ENCODE measurements at places on chromosomes 11 and 22.

DNA sequence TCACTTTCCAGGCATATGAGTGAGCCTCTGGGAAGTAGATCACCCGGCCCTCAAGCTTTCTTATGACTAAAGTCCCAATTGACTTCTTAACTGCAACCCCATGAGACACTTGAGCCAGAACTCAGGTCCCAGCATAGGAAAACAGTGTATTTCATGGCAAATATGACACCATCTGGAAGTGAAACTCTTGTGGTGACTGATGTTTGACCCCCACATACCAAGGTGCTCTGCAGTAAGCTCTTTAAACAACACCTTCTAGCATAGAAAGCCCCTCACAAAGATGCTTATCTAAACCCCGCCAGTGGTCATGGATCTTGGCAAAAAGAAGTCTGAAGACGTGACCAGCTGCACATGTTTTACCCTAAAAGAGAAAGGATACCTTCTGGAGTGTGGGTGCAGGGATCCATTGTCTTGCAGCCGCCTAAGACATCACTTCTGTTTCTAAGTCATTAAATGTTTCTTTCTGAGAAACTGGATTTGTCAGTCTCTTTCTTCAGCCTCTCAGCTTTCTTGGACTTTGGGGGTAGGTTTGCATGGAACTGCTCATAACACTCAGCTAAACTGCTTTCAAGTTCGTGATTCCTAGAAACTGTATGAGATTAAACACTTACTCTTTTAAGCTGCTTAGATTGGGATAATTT is 7.4 kb upstream of the PELI3 start:
- DNase-seq = no peak

GRCh38 chr22:46936378-46936903 is 174.0 kb downstream of the TBC1D22A start:
- no peak for DNase-seq

DNA sequence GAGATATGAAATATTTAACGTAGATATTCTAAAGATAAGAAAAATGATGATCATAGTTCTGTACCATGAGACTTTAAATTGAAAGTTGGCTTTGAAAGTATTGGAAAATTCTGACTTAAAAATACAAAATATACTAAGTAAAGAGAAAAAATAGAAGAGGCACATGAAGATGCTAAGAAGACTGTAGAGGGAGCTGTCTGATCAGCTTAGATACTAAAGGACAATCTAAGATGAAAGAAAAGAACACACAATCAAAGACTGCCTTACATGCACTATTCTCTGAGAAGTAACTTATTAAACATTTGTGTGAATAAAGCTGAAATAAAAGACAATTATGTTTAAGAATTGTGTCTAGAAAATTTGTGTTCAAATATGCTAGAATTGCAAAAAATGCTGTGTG is 55.1 kb downstream of the RBMXL2 start:
- no peak for DNase-seq

DNA sequence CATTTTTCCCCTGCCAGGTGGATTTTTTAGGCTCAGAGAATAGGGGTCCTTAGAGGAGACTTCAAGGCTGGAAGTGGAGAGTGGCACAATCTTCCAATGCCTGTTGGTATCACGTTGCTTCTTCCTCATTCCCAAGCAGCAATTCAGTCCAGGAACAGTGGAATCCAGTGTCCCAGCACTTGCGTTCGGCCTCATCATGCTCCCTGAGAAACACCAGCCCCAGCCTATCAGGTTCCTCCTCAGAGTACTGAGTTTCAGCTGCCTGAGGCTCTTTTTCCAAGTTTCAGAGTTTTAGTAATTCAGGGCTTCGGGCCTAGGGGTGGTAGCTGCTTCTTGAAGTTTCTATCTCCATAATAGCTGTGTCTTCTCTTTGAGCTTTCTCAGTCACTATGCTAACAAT is 31.9 kb upstream of the NRGN start:
- no peak for DNase-seq

GRCh38 chr11:106974831-106975230 is 43.4 kb downstream of the GUCY1A2 start:
- no peak for DNase-seq

DNA sequence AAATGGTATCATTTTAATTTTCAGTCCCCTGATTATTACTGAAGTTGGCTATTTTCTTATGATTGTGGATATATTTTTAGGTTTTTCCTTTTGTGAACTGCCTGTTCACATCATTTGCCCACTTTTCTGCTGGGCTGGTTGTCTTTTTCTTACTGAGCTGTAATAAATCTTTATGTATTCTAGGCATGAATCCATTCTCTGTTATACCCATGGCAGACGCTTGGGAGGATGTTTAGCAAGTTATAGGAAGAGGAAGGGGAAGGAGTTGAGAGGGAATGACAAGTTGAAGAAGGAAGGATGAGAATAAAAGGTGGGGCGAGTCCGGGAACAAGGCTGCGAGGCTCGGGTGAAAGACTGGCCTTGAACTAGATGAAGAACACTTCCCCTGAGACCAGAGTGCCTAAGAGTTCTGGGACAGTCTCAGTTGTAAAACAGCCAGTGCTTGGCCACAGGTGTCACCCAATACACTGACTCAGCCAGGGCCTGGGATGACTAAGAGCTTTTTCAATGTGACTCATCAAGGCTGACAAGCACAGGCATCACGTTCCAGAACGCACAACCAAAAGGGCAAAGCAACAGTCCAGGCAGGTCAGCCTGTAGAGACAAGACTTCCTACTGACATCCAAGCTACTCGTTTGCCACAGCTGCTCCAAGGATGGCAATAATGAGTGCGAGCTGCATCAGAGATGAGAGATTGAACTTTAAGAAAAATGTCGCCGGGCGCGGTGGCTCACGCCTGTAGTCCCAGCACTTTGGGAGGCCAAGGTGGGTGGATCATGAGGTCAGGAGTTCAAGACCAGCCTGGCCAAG is 35.2 kb downstream of the LRFN4 start:
- peak; percentile 64 for DNase-seq

DNA sequence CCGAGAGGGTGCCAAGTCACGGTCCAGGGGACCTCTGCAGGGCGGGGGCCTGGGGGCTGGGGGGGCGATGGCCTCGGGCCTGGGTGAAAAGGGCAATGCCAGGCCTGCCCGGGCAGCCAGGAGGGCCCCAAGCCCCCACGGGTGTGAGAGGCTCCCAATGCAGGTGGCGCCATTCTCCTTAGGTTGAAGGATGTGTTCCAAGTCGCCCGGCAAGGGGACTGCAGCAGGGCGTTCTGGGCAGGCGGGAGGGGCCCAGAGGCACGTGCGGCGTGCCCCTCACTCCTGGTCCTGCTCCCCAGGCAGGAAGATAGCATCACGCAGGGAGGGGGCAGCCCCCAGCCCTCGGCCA is 730 bp upstream of the TNNI2 start:
- no peak for DNase-seq

DNA sequence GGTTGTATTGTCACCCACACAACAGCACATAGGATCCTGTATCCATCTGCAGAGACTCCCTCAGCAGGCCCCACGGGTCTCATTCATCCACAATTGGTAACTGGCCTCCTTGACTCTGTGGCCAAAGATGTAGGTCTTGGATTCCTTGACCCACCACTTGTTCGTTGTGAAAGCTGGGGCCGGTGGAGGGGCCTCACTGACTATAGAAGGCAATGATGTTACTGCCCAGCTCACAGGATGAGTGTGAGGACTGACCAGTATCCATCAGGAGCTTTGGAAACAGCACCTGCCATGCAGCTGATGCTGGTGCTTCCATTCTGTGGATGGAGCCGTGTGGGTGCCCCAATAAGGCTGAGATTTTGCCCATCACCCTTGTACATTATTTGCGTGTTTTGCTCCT is 615.7 kb downstream of the BRD1 start:
- no peak for DNase-seq

DNA sequence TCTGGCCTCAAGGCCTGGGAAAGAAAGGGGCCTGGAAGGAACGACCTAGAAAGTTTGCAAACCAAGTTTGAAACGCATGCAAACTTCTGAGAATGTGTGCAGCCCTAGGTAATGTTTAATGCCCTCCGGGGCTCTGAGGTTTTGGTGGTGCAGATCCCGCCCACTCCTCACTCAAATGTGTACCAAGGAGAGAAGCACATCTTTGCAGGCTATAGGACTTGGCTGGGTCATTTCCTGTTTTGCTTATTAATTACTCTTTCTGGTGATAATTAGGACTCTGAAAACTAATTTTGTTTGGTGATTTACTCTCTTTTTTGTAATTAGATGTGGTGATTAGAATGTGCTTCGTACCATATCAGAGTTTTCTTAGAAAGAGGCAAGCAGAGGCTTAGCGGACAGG is 625.9 kb upstream of the CADM1 start:
- no peak for DNase-seq

DNA sequence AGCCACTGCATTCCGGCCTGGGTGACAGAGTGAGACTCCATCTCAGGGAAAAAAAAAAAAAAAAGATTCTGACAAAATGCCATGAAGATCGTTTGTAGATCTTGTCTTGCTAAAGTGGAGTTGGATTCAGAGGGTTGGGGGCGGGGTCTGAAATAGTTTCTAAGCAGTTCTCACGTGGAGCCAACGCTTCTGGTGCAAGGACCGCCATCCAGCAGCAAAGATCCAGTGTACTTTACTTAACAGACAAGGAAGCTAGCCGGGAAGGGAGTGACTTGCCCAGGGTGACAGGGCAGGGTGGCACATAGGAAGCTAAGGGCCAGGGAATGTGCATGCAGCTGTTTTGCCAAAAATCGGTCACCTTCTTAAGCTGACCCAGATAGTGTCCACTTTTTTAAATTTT is 27.4 kb downstream of the APOL1 start:
- DNase-seq = no peak

DNA sequence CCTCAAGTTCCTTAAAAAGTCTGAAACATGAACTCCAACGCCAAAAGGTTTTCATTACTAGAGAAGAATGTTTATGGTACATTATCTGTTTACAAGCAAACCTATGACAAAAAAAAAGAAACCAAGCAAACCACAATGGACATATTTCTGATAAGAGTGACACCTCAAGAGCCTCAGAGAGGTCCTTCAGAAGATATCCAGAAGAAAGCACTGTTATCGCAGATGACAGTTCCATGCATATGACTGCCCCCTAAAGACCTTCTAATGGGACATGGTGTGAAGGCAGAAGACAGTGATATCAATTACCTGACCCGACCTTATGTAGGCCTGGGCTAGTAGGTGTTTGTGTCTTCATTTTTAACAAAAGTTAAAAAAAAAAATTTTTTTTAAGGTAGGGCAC is 3.1 kb downstream of the HDHD5 start:
- no peak for DNase-seq

GRCh38 chr11:35057926-35058668 is 80.9 kb upstream of the CD44 start:
- DNase-seq = no peak

GRCh38 chr22:28988457-28988856 is 73.2 kb downstream of the C22orf31 start:
- DNase-seq = no peak

DNA sequence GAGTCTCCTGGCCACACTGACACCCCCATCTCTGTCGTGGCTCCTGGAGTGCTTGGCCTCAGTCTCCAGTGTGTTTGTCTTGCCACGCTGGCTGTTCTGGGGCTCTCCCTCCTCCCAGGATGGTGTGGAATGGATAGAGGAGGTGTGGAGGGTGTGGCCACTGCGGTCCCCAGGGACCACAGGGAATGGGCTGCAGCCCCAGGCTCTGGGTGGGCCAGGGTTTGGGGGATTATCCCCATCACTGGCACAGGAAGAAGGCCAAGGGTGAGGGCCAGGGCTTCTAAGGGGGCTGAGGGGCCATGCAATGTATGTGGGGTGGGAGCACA is 8.1 kb downstream of the GNAZ start:
- DNase-seq = no peak

DNA sequence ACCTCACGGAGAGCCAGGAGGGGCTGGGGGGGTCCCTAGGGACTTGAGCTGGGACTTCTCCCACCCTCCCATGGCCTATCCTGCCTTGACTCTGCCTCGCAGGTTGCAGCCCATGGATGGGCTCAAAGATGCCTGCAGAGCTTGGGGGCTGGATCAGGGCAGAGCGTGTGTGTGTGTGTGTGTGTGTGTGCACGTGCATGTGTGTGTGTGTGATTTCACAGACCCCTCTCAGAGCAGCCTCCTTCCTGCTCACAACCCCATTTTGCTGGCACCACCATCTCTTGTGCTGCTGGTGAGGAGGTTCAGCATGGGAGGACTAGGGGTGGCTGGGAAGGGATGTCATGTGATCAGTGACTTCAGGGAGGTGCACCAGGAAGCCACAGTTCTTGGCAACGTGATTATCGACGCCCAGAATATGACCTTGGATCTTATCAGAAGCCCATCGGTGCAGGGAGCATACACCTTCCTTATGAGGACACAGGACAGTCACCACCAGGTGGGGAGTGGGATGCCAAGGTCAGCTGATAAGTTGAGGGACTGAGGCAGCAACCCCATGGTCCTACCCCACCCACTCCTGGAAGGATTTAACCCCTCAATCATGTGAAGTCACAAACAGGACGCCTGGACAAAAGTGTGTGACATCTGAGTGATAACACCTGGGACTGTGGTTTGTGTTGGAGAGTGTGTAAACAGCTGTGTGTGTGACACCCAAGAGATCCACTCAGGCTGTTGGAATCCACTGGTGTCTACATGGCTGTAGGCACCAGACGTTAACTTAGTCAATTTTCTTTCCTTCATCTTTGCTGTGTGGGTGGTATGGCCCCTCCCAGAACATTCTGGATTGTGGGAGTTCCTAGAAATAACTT is 1.8 kb upstream of the NAALADL1 start:
- DNase-seq = no peak

DNA sequence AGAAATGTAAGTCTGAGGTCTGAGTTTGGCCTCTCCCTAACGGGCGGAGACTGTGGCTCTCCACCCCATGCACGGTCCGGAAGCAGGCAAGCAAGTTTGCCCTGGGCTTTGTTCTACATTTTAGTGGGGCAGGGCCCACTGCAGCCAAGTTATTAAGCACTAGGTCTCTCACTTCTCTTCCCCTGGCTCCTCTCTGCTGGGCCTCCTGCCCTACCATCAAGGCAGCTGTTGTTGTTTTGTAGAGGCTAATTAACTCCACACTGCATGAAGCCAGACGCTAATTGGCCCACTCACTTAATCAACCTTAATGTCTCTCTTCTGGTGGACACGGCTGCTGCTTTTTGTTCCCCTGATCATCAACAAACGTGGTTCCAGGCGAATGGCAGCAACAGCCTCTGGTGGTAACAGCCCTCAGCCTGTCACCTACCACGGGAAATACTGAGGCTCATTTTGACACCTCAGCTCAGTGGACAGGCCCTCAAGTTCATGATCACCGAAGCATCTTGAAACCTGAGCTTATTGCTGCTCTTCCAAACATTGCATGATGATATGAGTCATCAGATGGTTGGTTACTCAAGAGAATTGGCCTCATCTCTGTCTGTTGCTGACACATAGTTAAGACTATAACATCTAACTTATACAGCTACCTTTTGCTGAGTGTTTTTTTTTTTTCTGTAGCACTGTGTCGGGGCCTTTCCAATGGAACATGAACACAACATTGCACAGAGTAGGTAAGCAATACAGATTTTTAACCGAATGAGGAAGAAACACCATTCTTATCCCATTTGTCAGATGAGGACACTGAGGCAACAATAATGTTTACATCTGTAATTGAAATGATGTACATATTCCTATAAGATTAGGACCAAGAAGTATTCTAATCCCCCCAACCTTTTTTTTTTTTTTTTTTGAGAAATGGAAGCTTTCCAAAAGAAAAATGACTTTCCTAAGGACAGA is 20.8 kb upstream of the LMO2 start:
- no peak for DNase-seq

GRCh38 chr11:85805387-85805786 is 5.6 kb downstream of the SYTL2 start:
- DNase-seq = no peak

GRCh38 chr11:134248910-134249480 is 4.2 kb downstream of the THYN1 start:
- DNase-seq = no peak
